Left lung (tissue), 14 donors: ENCODE measurements at places on chromosomes 2 and 18. TPM values are rescaled to one million over a fixed set of nuclear protein-coding genes. Genes with fewer than 3 reads are reported as not detected.

The RAX gene
- polyA plus RNA-seq: not detected

The IL1A gene
- polyA plus RNA-seq: 0.07 TPM

- DNase-seq: peak; percentile 83
Measured at GRCh38 chr2:96528006-96528699, 8.4 kb upstream of the ARID5A start.

The IL37 gene
- 0.35 TPM for polyA plus RNA-seq

The DTNA gene
- 9.5 TPM for polyA plus RNA-seq

DNA sequence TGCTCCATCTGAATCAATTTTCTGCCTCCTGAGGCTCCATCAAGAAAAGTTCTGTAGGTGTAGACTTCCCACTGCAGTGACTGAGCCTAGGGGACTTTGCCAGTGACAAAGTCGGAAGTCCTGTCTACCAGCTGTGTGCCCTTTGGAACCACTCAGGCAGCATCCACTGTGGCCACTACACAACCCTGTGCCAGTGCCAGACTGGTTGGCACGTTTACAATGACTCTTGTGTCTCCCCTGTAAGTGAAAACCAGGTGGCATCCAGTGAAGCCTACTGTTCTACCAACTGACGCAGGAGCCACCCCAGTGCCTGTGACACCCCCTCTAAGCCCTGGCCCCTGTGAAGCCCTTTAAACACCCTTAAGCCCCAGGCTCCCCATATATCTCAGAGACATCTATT is 132.1 kb upstream of the SERPINE2 start:
- no peak for DNase-seq

The RNASEH1 gene
- 18.8 TPM for polyA plus RNA-seq

The MOGAT1 gene
- not detected for polyA plus RNA-seq

DNA sequence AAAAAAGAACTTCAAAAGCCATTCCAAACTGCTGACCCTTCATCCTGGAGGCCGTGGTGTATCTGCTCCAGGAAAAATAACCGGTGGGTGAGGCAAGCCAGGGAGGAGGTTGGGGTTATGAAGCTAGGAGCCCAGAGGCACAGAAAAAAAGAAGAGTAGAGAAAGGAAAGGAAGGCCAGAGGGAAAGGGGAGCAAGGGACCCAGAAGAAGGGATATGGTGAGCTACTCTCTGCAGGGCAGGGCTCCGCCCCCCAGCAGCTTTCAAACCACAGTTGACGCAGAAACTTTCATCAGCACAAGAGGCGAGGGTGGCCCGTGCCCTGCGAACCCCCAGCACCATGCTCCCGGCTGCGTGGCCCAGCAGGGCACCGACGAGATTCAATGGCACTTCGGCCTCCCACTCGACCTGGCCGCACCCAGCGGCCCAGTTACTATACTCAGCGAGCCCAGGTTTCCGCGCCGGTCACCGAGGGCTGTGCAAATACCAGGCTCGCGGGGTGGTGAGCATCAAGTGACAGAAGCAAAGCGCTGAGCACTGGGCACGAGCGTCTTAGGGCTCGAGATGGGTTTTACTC is 665 bp downstream of the MCM6 start:
- DNase-seq: peak; percentile 50

The UGT1A8 gene
- not detected for polyA plus RNA-seq

The PIEZO2 gene
- polyA plus RNA-seq: 251 TPM

The NABP1 gene
- 17.4 TPM for polyA plus RNA-seq

- DNase-seq: no peak
Measured at GRCh38 chr18:62037012-62037742, 144.4 kb upstream of the RNF152 start.

DNA sequence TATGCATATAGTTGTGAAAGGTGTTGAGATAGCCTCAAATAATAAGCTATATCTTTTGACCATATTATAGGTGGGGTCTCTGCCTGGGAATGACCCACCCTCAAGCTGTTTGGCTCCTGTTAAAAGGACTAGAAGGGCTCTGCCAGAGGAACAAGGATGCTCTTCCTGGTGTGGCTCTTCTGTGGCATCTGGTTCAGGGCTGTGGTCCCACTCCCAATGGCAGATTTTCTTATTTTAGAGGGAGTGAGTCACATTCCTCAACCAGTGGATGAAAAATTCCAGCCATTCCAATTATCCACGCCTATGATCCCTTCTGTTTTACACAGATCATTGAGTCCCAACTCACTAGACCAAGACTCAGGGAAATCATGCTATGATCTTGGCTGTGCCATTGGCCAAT is 119.9 kb downstream of the PARD3B start:
- no peak for DNase-seq

The UPP2 gene
- 0.56 TPM for polyA plus RNA-seq

DNA sequence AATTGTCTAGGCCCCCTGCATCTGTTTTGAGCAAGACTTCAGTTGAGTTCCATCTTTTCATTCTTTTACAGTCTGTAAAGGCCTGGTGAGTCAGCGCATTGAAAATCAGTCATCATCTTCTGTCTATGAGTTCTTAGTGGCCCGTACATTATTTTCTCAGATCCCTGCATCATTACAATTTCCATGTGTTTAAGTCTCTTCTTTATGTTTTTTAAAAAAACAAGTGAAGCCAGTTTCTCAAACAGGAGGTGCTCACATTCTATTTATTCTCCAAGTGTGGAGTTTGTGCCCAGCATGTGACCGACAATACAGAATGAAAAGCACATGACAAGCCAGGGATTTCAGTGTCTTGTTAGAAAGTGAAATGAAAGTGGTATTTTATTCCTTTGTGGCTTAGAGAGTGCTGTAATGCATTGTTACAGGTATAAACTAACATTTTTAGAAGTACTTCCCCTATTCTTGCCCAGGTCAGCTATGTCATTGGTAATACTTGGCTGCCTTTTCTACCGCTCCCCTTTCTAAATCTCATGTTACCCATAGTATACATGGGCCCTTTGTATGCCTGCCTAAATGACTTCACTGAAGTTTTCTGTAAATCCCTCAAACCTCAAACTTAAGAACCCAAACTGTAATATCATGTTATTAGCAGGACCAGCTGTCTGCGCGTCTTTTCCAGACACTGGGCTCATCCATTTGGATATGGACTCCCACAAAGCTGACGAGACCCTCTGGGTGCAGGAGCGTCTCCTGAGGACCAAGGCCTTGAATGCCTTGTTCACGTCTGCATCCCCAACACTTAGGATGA is 67.6 kb downstream of the FEZ2 start:
- DNase-seq: no peak

The HES6 gene
- polyA plus RNA-seq: 5.2 TPM

The CFAP65 gene
- polyA plus RNA-seq: 1.0 TPM

- no peak for DNase-seq
Measured at GRCh38 chr2:37529830-37530415, 141.5 kb downstream of the CDC42EP3 start.

The TLX2 gene
- polyA plus RNA-seq: 0.08 TPM

- no peak for DNase-seq
Measured at GRCh38 chr2:190280565-190281350, 38.9 kb downstream of the HIBCH start.

The GNAL gene
- polyA plus RNA-seq: 3.0 TPM

- DNase-seq: no peak
Measured at GRCh38 chr2:209311948-209312347, 111.9 kb upstream of the MAP2 start.

GRCh38 chr2:77864426-77864825 is 342.2 kb upstream of the LRRTM4 start:
- no peak for DNase-seq

DNA sequence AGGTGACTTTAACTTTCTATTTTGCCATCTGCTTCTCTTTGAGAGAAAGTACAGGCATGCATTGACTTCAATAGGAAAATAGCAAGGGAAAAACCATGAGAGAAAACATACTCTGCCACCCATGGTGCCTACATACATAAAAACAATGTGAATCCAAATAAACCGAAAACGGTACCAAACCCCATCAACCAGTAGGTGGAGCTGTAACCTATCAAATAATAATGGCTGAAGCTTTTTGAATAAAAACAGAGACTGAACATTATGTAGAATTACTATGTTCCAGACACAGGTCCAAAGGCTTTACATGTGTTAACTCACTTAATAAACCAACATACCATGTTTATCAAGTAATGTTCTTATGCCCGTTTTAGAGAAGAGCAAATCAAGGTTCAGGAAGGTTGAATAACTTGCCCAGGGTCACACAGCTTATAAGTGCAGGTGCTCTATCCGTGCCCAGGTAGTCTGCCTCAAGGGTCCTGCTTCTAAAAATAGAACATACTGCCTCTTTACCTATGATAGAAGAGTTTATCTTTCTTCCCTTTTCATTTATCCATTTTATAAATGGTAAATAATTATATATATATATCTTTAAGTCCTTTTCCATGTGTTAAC is 293.9 kb upstream of the SYT4 start:
- no peak for DNase-seq

DNA sequence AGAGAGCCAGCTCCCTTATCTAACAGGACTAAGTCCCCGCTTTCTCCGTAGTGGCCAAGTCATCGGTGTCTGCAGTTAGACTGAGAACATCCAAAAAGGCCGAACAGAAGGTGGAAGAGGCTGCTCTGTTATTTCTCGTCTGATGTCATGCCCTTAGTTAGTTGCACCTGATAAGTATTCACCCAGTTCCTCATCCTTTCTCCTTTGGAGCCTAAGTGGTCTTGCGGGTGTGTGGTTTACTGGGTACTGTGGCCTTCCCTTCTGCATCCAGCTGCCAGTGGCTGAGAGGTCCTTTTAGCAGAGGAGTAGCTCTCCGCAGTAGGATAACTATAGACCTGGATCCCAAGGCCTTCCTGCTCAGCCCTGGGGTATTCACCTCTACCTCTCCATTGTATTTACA is 211.6 kb downstream of the BCL2 start:
- DNase-seq: no peak

DNA sequence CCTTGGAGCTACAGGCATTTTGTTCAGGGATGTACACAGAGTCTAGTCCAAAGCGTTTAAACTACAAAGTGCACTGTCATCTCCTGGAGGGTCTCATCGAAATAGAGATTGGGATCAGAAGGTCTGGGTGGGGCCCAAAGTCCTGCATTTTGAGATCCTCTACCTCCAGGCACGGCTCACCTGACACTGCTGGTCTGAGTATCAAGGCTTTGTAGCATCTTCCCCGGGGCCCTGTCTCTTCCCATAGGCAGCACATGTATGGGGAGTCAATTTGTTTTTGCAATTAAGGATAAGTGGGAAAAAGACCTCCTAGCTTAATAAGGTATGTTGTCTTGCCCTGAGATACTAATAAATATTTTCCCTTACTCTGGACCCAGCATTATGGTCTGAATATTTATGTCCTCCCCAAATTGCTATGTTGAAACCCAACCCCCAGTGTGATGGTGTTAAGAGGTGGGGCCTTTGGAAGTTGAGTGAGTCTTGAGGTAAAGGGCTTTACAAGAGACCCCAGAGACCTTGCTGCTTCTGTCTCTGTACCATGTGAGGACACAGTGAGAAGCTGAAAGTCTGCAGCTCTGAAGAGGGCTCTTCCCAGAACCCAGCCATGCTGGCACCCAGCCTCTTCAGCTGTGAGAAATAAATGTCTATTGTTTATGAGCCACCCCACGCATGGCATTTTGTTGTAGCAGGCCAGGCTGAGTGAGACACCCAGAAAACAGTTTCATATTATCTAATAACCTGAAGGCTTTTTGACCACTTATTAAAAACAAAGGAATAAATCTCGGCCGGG is 258.7 kb upstream of the HS6ST1 start:
- no peak for DNase-seq

GRCh38 chr2:29174937-29175336 is 59.7 kb downstream of the CLIP4 start:
- DNase-seq: no peak

DNA sequence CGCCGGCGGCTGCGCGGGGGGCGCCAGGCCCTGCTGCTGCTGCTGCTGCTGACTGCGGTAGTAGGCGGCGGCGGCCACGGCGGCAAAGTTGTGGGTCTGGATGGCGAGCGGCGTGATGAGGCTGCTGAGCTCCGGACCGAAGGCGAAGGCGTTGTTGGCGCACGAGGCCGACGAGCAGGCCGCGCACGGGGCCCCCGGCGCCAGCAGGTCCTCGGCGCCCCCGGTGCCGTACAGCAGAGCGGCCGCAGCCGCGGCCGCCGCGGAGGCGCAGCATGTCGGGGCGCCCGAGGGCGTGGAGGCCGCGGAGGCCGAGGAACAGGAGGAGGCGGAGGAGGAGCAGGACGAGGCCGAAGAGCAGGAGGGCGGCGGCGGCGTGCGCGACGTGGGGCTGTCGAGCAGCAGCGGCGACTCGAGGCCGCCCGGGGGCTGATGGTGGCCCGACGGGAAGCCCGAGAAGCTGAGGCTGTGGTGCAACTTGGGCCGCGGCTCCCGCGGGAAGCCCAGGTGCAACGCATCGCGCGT is 1.8 kb downstream of the ZFP36L2 start:
- no peak for DNase-seq

DNA sequence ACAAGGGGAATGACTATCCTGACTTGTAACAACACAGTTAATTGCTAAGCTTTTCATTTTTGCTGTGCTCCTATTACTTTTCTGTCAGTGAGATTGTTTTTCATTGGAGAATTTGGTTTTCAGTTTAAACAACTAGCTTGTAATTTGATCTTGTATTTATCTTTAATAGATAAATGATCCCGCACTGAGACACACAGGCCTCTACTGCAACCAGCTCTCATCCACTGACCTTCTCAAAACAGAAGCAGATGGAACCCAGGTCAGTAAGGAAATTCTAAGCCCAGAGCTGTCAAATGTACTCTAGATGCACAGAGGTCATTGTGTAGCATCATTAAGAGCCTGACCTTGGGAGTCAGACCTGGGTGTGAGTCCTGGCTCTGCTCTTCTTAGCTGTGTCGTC is 30.7 kb downstream of the PTRHD1 start:
- DNase-seq: no peak

GRCh38 chr2:24448797-24449196 is 42.3 kb upstream of the NCOA1 start:
- no peak for DNase-seq

- no peak for DNase-seq
Measured at GRCh38 chr2:206799083-206799482, 33.7 kb downstream of the FASTKD2 start.

The HNRNPA3 gene
- 501 TPM for polyA plus RNA-seq

GRCh38 chr2:1682181-1682440 is 62.2 kb downstream of the PXDN start:
- no peak for DNase-seq

DNA sequence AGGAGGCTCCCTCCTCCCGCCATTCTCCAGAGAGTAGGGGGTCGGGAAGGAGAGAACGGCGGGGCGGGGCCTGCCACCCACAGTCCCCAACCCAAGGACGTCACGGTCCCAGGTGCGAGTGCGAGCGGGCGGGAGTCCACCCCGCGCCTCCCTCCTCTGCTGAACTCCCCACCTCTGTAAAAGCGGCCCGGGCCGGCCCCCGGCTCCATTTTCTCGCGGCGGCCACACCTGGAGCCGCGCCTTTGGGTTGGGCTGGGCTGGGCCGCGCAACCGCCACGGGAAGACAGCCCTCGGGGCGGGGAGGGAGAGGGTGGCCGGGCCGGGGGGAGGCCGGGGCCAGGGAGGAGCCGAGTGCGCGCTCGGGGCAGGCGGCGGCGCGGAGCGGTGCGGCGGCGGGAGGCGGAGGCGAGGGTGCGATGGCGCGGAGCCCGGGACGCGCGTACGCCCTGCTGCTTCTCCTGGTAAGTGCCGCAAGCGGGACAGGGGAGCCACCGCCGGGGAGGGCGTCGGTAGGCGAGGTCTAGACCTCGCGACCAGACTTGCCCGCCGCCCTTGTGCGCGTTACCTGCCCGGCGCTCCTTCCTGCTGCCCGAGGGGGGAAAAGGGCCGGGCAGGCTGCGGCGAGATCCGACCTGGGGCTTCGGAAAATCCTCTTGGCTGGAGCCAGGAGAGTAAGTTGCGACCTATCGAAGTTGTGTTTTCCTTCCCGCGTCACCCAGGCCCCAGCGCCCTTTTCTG is at the start of gene DSG2:
Gene DSG2 (plus strand): TSS at position 342 of the 738 bp plus-strand sequence. CDS start 75 bp downstream, at position 417.
- peak; percentile 69 for DNase-seq

- no peak for DNase-seq
Measured at GRCh38 chr2:25330273-25330672, 11.5 kb downstream of the DNMT3A start.

The SRD5A2 gene
- 0.26 TPM for polyA plus RNA-seq
